ENCODE measurements at places on chromosomes 5 and 9. TPM values are rescaled to one million over a fixed set of nuclear protein-coding genes. Genes with fewer than 3 reads are reported as not detected.

DNA sequence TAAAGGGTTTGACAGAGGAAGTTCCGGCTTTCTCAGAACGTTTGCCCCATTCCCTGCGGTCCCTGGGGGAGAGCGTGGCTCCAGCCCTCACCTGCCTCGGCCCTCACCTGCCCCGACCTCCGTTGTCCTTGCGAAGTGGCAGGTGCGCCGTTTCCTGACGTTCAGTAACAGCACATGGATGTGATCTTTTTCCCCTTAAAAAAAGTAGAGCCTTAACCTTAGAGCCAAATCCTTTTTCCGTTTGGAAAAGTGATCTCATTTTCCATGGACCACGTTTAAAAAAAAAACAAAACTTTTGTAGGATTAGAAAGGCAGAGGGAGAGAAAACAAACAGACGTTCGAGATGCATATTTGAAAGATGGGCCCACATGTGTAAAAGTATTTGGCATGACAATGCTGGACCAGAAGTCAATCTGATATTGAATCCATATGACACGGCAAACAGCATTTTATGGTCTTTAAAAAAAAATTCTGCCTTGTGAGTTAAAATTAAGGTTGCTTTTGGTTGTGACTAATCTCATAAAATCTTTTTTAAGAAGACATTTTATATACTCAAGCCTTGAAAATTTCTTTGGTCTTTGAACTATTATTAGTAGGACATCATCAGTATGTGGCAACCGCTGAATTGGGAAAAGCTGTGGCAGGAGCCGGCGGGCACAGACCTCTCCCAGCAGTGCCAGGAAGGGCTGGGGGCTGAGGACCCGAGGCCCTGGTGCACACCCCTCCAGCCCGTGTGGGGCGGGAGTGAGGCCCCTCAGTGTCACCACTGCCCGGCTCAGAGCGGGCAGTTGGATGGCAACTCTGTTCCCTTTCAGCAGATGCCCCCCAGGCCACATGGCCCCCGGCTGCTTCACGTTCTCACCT is 42.5 kb upstream of the EXOC3 start:
- no peak overlapping the region for H3K27ac ChIP-seq
- DNase-seq = peak; percentile 61
- H3K4me3 ChIP-seq = peak overlapping the region; percentile 32
- peaks cover 31% of the 10 kb centered on the region for H3K27me3 ChIP-seq
- H3K36me3 ChIP-seq = no peaks in the 10 kb centered on the region

DNA sequence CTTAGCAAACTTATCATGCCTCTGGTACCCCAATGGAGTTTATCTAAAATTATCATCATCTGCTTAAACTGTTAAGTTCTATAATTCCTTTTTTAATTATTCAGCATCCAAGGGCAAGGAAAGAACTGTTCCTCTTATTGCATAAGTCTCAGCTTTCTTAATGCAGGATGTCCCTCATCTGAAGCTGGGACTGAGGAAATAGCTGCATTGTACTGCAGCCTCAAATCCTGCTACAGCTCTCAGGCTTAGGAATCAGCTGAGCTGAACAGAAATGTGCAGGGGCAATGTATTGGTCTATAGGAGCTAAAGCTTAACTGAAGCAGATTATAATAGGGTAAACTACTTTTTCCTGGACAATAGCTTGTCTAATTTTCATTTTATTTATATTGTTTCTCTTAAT is 48.0 kb downstream of the HAPLN1 start:
- DNase-seq = no peak
- H3K27ac ChIP-seq = no peak overlapping the region
- H3K36me3 ChIP-seq = no peaks in the 10 kb centered on the region
- H3K4me3 ChIP-seq = no peak overlapping the region

DNA sequence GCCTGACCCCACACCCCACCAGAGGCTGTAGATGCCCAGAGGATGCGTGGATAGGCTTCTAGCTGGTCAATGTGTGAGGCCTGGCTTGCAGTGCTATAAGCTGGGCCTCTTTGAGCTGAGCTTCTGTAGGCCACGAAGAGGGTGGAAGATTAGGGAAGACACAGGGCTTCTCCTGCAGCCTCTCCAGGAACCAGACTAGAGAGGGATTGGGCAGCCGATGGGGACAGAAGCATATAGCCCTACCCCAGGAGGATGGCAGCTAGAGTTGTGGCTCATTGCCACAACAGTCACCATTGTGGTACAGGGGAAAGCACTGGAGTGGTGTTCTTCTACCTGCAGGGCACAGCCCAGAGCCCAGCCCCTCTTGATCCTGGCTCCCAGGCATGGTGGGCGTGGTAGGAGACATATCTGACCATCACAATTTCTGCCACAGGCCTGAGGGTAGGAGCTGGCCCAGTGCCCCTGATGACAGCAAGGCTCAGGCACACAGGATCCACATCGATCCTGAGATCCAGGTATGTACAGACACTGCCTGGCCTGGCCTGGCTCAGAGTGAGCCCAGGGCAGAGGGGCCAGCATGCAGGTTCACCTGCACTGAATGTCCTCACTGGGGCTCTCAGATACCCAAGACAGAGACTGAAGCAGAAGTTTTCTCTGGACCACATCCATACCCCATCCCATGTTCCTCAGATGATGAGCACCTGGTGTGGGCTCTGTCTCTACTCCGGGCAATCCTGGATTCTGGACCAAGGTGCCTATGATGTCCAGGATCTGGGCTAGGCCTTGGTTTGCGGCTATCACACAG is 8.7 kb downstream of the PDLIM4 start:
- H3K4me1 ChIP-seq = peaks cover 96% of the 10 kb centered on the region
- H3K27me3 ChIP-seq = no peaks in the 10 kb centered on the region
- DNase-seq = no peak
- no peak overlapping the region for H3K4me3 ChIP-seq
- peak overlapping the region; percentile 97 for H3K27ac ChIP-seq

- no peaks in the 10 kb centered on the region for H3K27me3 ChIP-seq
- H3K4me1 ChIP-seq = no peaks in the 10 kb centered on the region
- no peak overlapping the region for H3K4me3 ChIP-seq
- no peaks in the 10 kb centered on the region for H3K36me3 ChIP-seq
Observed at GRCh38 chr9:134559013-134559412, 82.6 kb upstream of the COL5A1 start.

TGFBI gene
- total RNA-seq = 178 TPM

ACTBL2 gene
- not detected for total RNA-seq

Data from sigmoid colon (tissue), 7 donors.